ENCODE measurements at places on chromosomes 13 and 19.
A peak's percentile ranks its signal among the peaks of the same experiment; 100 is the strongest.

DNA sequence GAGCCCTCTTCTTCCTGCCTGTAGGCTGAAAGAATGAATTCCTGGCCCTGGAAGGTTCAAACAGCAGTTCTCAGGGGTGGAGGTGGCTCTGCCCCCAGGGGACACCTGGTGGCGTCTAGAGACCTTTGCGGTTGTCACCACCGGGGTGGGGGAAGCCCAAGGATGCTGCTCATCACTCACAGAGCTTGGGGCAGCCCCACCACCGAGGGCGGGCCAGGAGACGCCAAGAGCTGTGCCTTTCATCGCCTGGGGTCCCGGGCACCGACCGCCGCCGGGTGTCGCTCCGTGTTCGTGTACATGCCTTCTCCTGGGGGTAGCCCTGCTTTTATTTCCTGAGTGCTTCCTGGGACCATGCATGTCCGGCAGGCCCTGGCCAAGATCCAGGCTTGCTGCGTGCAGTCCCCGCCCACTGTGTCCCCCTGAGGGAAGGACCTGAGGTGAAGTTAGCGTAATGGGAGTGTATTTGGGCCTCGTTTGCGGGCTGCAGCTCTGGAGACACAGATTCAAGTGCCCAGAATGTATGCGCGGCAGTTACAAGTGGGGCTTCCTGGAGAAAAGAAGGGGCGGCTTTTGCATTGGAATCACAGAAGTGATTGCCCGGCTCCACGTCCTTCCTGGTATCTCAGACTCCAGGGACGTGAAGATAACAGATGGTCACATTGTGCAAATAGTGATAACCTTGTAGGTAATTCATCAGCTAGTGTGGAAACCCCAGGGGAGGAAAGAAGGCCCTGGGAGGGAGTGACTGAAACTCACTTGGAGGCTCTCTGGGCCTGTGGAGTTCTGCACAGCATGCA is 7.8 kb downstream of the DOT1L start:
- peak; percentile 80 for DNase-seq

DNA sequence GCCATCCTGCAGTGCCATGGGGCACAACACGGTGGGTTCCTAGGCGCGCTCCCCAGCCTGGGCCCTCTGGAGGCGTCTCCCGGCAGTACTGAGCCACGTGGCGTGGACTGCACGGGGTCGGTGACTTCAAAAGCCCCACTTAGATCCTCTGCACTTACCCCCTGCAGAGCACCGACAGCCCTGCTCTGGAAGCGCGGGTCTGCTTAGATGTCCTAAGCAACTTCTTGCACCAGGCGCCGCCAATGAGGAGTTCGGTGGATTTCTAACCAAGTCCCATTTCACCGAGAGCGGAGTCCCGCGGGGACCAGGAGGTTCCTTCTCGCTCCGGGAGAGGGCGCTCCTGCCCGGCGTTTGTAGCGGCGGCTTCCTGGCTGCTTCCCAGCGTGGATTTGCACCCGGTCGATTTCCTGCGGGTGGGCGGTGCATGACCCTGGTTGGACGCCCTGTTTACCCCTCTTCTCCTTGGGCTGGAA is 25.2 kb upstream of the ZNF845 start:
- no peak for DNase-seq

DNA sequence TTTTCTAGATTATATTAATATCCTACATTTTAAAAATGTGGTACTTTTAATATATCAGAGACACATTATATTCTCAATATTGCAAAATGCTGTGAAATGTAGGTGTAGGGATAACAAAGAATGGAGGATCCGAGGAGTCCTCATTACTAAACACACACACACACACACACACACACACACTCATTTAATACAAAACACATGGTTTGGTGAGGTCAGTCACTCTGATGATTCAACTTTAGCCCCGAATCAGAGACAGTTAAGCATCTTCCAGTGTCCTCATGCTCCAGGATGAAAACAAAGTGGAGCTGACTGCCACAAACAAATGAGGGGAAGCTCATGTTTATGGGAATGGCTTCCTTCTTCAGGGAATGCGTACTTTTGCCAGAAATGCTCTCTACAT is 147.5 kb downstream of the CYSLTR2 start:
- no peak for DNase-seq

DNA sequence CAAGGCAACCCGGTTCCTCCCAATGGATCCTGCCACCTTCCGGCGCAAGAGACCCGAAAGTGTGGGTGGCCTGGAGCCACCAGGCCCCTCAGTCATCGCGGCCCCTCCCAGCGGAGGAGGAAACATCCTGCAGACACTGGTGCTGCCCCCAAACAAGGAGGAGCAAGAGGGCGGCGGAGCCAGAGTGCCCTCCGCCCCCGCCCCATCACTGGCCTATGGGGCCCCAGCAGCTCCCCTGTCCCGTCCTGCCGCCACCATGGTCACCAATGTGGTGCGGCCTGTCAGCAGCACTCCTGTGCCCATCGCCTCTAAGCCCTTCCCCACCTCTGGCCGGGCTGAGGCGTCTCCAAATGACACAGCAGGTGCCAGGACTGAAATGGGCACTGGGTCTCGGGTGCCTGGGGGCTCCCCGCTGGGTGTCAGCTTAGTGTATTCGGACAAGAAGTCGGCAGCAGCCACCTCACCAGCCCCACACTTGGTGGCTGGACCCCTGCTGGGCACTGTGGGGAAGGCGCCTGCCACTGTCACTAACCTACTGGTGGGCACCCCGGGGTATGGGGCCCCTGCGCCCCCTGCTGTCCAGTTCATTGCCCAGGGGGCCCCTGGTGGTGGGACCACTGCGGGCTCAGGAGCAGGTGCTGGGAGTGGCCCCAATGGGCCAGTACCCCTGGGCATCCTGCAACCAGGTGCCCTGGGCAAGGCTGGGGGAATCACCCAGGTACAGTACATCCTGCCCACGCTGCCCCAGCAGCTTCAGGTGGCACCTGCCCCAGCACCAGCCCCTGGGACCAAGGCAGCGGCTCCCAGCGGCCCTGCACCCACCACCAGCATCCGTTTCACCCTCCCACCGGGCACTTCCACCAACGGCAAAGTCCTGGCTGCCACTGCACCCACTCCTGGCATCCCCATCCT is 11.2 kb upstream of the PRR19 start:
- DNase-seq = peak; percentile 46

DNA sequence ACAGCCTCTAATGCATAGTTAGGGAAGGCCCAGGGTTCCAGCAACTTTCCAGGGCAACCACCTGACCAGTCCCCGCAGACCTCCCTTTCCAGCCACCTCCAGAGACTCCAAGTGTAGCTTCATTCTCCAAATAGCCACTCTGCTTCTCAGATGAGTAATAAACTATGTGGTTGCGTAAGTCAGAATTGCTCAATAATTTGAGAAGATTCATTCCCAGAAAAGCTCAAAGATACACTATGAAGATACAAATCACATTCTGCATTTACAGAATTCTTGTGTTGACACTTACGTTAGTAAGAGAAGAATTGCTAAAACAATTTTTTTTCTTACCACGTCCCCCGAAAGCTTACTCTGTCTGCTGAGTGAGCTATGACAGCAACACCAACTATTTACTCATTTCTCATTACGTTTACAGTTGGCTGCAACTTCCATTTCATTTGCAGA is 8.2 kb upstream of the LATS2 start:
- DNase-seq = peak; percentile 97

DNA sequence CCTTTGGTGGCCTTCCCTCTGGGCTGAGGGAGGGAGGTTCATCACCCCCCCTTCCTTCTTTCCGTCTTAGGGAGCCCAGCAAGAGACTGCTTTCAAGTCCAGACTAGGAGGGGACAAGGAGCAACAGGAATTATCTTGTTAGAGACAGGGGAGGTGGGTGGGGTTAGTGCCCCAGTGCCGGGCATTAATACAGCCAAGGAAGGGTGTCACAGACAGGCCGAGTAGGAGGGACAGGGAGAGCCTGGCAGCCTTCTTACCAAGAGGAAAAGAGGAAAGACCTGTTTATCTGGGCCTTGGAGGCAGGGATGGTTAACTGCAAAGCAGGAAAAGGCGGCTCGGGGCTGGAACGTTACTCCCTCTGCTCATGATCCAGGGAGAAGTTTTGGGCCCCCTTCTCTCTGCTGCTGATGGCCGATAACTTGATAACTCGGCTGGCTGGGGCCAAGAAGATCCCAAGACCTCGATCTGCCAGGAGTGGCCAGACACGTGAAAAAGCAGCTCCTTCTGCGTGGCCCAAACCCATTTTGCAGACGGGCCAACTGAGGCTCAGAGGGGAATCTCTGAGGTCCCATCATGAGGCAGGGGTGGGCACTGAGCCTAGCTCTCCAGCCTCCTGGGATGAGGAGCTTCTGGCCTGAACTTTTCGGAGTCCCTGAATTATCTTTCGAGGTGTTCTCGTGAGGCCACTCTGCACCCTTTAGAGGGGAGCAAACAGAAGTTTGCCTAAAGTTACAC is 79.3 kb downstream of the PTPRS start:
- DNase-seq = no peak

GRCh38 chr13:74070513-74070912 is 63.7 kb downstream of the KLF12 start:
- DNase-seq = no peak

- no peak for DNase-seq
These were observed 110.2 kb upstream of the TSHZ3 start for GRCh38 chr19:31459430-31459829.

GRCh38 chr13:26475176-26476110 is 82.0 kb upstream of the WASF3 start:
- DNase-seq = no peak
